B cell (primary cell): ENCODE measurements at places on chromosomes 4 and X.

GRCh38 chr4:86250619-86251018 is 109.2 kb downstream of the MAPK10 start:
- no peak for DNase-seq

- DNase-seq: no peak
Observed at GRCh38 chr4:82469791-82470345, 39.5 kb downstream of the ENOPH1 start.

DNA sequence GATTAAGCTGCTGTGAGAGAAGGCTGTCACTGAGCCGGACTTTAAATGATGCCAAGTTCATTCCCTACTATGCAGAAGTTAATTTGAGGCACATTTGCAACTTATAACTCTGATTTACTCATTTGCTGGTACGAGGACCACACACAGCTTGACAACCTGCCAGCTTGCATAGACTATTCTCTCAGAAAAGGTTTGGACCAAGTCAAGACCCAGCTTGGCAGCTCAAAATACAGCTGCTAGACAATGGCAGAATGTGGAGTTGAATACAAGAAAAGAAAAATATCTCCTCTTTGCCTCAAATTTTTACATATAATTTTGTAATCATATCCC is 338.9 kb downstream of the DHX15 start:
- no peak for DNase-seq

GRCh38 chrX:65136424-65136823 is 160.2 kb upstream of the ZC4H2 start:
- no peak for DNase-seq

- no peak for DNase-seq
Observed at GRCh38 chrX:14295426-14295825, 233.9 kb upstream of the GLRA2 start.

- DNase-seq: no peak
Observed at GRCh38 chr4:137602436-137602835, 70.1 kb upstream of the PCDH18 start.

DNA sequence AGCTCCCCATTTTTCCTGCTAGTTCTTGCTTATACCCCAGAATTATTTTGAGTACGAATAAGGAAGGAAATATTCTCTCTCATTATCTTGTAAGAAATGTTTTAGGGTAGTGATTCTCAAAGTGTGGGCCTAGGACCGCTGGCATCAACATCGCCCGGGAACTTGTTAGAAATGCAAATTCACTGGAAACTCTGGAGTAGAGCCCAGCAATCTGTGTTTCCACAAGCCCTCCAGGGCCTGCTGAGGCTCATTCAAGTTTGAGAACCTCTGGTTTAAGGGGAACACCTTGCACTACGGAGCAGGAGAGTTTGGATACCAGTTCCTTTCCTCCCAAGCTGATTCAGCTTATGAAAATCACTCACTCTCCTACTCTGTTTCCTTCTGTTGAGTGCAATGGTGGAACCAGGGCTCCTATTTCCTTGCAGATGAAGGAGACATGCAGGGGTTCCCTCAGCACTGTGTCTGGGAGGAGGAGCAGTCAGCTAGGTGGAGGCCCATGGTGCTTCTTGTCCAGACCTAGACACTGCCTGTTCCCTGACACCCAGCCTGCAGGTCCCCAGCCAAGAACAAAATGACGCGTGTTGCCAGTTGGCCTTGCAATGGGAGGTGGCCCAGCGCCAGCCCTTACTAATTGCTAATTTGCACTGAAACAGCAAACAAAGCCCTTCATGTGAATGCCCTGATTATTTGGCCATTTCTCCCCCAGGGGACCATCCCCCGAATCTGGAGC is 68.5 kb downstream of the CYTL1 start:
- DNase-seq: no peak

DNA sequence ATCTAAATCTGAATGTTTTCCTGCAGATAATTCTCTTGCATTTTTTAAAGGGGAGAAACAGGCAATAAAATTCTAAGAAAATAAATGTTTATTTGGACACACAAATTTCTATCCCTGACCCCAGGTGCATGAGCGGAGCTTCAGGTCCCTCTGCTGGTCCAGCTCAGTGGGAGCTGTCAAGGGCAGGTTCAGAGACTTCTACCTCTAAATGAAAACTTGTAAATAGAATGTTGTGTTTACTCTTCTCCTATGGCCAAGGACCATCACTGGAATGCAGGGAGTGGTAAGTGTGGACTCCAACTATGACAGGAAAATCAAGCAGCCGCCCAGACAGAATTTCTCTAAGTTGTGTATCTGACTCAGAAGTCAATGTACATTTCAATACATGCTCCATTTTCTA is 148.6 kb upstream of the TTC29 start:
- no peak for DNase-seq

DNA sequence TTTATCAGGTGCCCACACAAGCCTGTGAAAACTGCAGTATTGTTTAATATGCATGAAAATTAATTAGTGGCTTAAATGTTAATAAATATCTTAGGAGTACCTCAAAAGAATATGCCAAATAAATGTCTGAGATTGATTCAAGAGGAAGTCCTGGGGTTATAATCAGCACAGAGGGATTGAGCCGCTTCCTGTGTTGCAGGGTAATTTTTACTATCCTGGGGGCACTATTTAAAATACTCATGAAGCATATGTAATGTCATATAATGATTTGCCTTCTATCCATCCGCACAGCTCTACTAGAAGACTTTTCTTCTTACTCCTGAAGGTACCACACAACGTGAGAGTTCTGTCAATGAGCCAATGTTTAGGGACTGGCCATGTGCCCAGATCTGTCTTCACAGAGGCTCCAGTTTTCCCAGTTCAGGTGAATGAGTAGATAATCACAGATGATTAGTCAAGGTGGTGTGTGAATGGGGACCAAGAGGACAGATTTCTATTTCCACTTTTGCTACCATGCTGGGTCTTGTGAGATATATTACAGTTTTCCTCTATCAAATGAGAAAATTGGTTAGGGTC is 233.3 kb downstream of the USP46 start:
- DNase-seq: no peak

DNA sequence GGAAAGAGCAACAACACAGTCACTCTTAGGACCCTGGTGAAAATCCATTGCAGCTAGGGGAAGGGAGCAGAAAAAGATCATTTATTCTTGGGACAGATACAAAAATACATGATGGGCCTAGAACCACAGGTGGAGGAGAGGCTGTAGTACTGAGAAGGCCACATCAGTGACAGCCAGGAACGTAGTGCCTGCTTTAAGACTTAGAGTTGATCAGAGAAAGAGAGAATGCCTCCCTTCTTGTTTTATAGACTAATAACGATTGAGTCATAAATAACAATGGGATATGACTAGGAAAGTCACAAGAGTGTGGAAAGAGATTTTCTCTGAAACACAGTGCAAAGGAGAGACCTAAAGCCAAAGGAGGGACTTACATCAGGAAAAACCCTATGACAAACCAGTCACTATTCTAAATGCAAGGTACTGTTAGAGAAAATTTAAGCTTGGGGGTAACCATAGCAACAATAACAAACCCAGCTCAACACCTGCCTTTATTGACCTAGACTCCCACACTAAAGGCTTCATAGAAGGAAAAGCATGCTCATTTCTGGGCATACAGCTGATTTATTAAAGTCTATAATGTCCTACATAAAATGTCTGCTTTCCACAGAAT is 1015.0 kb upstream of the GRID2 start:
- DNase-seq: no peak

- no peak for DNase-seq
Observed at GRCh38 chr4:138189206-138189605, 52.9 kb downstream of the SLC7A11 start.

DNA sequence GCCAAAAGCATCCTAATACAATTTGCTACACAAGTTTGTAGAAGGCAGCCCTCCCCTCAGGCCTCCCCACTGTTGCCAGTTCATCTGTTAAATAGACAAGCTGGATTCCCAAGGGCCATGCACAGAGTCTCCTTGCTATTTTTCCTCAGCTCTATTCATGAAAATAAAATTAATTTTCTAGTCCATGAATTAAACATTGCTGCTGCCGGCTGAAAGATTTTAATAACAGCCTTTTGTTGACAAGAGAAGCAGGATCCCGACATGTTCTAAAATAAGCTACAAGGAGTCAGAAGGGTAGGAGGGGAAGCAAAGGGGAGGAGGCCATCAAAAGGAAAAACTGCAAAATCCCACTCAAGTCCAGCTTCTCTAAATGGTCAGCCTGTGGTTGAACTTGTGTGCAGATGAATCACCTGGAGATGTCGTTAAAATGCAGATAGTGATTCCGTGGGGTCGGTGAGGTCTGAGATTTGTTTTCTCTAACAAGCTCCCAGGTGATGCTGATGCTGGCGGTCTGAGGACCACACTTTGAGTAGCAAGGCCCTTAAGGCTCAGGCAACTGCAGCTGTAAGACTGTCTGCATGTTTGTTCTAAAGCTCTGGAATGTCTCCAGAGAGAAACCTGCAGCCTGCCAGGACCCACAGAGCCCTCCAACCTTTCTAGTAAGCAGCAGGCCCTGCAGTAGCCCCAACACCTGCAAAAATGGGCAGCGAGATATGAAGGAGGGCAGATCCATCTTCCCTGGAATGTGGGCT is 9.4 kb downstream of the SCD5 start:
- DNase-seq: no peak

DNA sequence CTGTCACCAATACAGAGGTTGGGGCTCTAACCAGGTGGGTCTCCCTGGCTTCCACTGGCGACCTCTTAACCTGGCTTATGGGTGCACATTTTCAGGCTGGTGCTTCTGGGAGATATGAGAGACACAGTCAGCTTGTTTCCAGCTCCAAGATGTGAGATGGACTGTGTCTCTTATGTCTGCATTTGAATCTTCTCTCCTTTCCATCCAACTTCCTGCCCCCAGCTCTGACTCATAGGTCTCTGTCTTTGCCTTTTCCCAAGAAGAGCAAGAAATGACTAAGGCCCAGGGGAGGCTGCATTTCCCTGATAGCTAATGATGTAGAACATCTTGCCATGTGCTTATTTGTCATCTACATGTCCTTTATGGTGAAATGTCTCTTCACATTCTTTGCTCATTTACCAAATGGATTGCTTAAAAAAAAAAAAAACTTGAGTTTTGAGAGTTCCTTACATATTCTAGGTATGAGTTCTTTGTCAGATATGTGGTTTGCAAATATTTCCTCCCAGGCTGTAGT is 3.2 kb upstream of the UXT start:
- no peak for DNase-seq

DNA sequence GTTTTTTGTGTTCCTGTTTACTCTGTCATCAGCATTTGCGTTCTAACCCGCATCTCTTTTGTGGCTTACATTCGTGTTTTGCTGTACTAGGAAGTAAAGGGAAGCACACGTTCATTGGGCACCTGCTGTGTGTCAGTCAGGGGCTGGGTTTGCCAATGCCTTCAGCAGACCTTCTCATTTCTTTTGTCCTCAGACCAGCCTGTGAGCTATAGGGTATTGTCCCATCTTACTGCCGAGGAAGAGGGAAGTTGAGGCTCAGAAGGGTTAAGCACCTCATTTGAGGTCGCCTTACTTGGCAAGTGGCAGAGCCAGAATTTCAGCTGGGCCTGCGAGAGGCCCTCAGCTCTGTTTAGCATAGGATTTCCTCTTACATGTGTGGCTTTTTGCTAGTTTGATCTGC is 8.7 kb downstream of the TBC1D14 start:
- DNase-seq: peak; percentile 45

GRCh38 chr4:8768357-8768999 is 103.2 kb downstream of the HMX1 start:
- no peak for DNase-seq

DNA sequence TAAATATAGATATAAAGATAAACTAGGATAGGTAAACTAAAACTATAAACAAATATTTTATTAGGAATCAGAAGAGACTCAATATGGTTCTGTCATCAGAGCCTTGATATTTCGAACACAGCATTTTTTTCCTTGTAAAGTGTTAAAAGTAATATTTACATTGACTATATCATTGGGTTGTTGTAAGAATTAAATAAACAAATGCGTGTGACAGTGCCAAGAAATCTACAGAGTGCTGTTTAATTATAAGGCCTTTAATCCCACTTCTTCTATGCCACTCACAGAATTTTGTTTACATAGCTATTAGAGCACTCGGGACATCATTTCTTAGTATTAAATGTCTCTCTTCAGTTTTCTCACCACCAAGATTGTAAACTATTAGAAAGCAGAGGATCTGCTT is 807.4 kb downstream of the FSTL5 start:
- no peak for DNase-seq

DNA sequence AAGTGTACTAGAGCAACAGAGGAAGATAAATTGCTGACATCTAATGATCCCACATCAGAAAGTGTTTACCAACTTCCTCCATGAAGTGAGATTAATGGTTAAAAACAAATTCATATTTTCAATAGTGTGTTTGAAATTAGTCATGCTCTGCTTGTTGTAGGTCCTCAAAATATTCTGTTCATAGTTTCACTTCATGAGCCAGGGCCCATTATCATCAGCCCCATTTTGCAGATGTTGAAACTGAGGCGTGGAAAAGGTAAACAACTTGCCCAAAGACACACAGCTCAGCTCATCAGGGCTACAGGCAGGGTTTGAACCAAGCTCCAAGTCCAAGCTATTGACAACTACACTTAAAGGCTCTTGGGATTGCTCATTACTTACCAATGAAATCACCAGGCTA is 103.5 kb upstream of the PPARGC1A start:
- DNase-seq: no peak

DNA sequence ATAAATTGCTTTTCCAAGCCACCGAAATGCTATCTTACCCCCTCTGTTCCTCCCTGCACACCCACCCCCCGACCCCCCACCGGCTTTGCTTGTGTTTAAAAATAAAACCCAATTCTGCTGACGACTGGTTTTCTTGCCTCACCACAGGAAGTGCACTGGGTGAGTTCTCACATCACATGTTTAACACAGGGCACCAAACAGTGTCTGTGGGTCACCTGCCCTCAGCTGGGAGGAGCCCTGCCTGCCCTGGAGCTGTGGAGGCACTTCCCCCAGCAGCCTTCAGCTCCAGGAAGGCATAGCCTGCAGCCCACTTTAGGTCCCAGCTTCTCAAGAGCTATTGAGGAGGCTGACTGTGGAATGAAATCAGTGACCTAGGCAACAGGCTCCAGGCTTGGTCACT is 8.8 kb downstream of the TMEM255A start:
- DNase-seq: peak; percentile 73

- no peak for DNase-seq
Observed at GRCh38 chr4:25588206-25588605, 67.4 kb upstream of the SLC34A2 start.

DNA sequence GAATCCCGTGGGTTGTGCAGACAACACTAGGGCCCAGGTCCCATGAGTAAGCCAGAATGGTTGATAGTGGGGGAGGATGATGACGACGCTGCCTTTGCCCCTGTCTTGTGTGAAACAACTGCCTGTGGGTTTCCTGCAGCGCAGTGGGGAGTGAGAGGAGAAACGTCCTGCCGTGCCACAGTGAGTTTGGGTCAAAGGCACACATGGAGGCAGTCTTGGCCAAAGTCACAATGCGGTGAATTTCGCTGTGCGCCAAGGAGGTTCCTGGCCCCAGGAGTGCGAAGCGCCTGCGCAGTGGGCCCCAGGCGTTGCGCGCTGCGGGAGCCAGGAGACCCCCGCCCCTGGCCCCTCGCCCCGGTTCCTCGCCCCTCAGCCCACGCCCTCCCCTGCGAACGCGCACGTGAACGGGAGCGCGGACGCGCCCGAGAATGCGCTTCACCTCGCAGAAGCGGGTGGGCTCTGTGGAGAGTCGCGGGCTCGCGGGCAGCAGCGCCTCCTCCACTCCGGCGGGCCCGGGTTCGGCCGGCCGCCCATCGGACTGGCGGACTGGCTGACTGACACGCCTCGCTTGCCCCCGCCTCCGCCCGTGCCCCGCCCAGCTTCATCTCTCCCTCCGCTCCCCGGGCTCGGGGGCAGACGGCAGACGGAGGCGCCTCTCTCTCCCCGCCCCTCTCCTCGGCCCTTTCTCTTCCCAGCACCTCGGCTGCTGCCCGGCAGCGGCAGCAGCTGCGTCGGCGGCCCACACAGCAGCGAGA is at the start of gene NUDT10:
NUDT10 (plus strand) TSS at position 635 of the 755 bp plus-strand sequence. CDS start 144 bp downstream, outside the sequence.
- DNase-seq: peak; percentile 28
